Uterus (tissue), 4 donors: ENCODE measurements at places on chromosomes 2 and 18. TPM values are rescaled to one million over a fixed set of nuclear protein-coding genes. Genes with fewer than 3 reads are reported as not detected.
A peak's percentile ranks its signal among the peaks of the same experiment; 100 is the strongest.

BCL2L11 gene
- 21.8 TPM for total RNA-seq

COL6A3 gene
- total RNA-seq = 1,719 TPM

C2orf80 gene
- not detected for total RNA-seq

NR4A2 gene
- total RNA-seq = 1.3 TPM

- no peaks in the 10 kb centered on the region for H3K36me3 ChIP-seq
- DNase-seq = no peak
- H3K4me3 ChIP-seq = no peak overlapping the region
- H3K27me3 ChIP-seq = no peaks in the 10 kb centered on the region
- no peak overlapping the region for H3K27ac ChIP-seq
Observed at GRCh38 chr2:153971855-153972254, 100.1 kb downstream of the GALNT13 start.

DNA sequence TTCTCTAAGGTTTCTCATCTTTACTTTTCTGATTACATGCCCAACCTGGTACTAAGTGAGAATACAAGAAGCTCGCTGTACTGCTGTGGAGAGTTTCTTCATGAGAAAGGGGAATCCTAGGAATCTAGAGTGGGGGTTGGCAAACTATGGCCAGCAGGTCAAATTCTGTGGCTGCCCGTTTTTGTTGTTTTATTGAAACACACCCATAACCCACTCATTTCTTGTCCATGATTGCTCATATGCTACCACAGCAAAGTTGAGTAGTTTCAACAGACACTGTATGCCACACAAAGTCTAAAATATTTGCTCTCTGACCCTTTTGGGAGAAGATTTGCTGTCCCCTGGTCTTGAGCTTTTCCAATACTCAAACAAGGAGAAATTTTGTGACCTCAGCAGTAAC lies 58.8 kb downstream of the C2orf74 start:
- H3K27me3 ChIP-seq = no peaks in the 10 kb centered on the region
- H3K36me3 ChIP-seq = no peaks in the 10 kb centered on the region
- H3K27ac ChIP-seq = no peak overlapping the region
- no peak for DNase-seq

- no peak overlapping the region for H3K4me3 ChIP-seq
- no peak for DNase-seq
- no peaks in the 10 kb centered on the region for H3K36me3 ChIP-seq
Observed at GRCh38 chr2:5482929-5483331, 209.3 kb upstream of the SOX11 start.

DNA sequence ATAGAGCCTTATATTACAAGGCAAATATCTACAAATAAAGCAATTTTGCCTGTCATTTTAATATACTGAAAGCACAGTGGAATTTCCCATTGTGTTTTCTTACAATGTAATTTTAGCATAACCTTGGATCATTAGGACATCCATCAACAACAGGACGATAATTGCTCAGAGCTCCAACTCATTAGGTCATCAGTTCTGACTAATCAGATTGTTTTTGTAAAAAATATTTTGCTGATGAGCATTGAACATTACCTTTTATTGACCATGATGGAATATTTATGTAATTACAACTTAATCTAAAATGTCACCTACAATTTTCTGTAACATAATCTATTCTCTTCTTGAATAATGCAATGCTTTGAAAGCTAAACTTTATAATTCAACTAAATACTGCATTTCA lies 215.3 kb upstream of the DSEL start:
- H3K27me3 ChIP-seq = no peaks in the 10 kb centered on the region
- no peak overlapping the region for H3K4me3 ChIP-seq
- no peaks in the 10 kb centered on the region for H3K4me1 ChIP-seq
- H3K27ac ChIP-seq = no peak overlapping the region
- no peak for DNase-seq

DNA sequence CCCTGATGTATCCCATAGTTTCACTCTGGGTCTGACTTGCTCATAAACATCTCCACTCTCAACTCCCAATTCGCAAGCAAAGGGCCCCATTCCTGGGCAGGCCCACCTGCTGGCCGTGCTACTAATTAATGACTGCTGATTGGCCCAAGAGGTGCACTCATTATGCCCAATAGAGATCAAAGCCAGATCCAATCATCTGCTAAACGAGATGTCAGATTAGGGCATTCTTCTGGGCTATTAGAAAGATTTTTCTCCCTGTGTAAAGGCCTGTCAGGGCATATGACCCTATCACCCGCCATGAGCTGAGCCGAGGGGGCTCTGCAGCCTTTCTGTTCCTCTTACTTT lies 103.4 kb upstream of the HAAO start:
- no peaks in the 10 kb centered on the region for H3K36me3 ChIP-seq
- H3K27ac ChIP-seq = no peak overlapping the region
- no peaks in the 10 kb centered on the region for H3K27me3 ChIP-seq
- peak; percentile 7 for DNase-seq
- no peaks in the 10 kb centered on the region for H3K4me1 ChIP-seq

DNA sequence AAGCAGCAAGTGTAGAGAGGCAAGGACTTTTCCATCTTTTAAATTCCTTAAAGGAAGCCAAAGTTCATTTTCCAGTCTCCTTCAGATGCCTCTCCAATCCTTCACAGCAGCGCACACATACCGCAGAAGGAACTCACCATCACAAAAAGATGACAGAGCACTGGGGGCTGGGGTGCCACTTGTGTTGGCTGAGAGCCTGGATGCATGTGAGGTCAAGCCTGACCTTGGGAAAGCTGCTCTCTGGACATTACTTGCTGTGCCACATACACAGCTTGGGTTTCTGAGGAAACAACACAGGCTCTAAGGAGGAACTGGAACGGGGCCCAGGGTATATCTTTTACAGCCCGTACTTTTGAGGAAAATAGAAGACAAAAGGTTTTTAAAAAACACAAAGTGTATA lies 364.3 kb upstream of the MEX3C start:
- no peaks in the 10 kb centered on the region for H3K4me1 ChIP-seq
- no peak for DNase-seq
- H3K27ac ChIP-seq = no peak overlapping the region
- H3K36me3 ChIP-seq = no peaks in the 10 kb centered on the region
- no peaks in the 10 kb centered on the region for H3K27me3 ChIP-seq

- no peak for DNase-seq
- H3K27me3 ChIP-seq = no peaks in the 10 kb centered on the region
- H3K36me3 ChIP-seq = no peaks in the 10 kb centered on the region
- no peaks in the 10 kb centered on the region for H3K4me1 ChIP-seq
- H3K27ac ChIP-seq = no peak overlapping the region
- no peak overlapping the region for H3K4me3 ChIP-seq
Observed at GRCh38 chr2:233280114-233280693, 27.4 kb upstream of the SAG start.

- H3K27ac ChIP-seq = no peak overlapping the region
- no peaks in the 10 kb centered on the region for H3K27me3 ChIP-seq
- DNase-seq = no peak
- no peak overlapping the region for H3K4me3 ChIP-seq
- H3K36me3 ChIP-seq = no peaks in the 10 kb centered on the region
- peaks cover 4% of the 10 kb centered on the region for H3K4me1 ChIP-seq
Observed at GRCh38 chr2:181658444-181658843, 1.5 kb upstream of the CERKL start.

DNA sequence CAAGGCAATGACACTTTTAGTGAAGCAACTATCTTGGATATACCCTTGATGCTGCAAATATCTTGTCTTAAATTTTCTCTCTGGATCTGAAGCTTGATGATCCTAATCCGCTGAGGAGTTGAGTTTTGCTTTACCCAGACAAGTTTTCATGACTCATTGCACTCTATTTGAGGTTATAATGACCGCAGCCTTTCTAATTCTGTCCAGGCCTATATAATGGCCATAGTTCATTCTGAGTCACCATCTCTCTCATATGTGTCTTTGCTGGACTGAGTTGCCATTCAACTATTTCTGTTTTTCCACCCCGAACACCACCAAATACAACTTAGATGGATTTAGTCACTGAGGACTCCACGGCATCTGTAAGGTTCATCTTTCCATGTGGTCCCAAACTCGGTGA lies 802.1 kb upstream of the FAM98A start:
- H3K27ac ChIP-seq = no peak overlapping the region
- DNase-seq = no peak
- no peaks in the 10 kb centered on the region for H3K36me3 ChIP-seq
- H3K27me3 ChIP-seq = no peaks in the 10 kb centered on the region
- H3K4me1 ChIP-seq = no peaks in the 10 kb centered on the region

GRCh38 chr2:231383416-231384108 lies 11.9 kb upstream of the B3GNT7 start:
- H3K36me3 ChIP-seq = no peaks in the 10 kb centered on the region
- H3K27me3 ChIP-seq = no peaks in the 10 kb centered on the region
- H3K4me3 ChIP-seq = no peak overlapping the region
- no peak for DNase-seq

GRCh38 chr2:239762655-239763269 lies 262.4 kb downstream of the NDUFA10 start:
- H3K27ac ChIP-seq = no peak overlapping the region
- H3K27me3 ChIP-seq = no peaks in the 10 kb centered on the region
- no peak overlapping the region for H3K4me3 ChIP-seq
- H3K4me1 ChIP-seq = no peaks in the 10 kb centered on the region

DNA sequence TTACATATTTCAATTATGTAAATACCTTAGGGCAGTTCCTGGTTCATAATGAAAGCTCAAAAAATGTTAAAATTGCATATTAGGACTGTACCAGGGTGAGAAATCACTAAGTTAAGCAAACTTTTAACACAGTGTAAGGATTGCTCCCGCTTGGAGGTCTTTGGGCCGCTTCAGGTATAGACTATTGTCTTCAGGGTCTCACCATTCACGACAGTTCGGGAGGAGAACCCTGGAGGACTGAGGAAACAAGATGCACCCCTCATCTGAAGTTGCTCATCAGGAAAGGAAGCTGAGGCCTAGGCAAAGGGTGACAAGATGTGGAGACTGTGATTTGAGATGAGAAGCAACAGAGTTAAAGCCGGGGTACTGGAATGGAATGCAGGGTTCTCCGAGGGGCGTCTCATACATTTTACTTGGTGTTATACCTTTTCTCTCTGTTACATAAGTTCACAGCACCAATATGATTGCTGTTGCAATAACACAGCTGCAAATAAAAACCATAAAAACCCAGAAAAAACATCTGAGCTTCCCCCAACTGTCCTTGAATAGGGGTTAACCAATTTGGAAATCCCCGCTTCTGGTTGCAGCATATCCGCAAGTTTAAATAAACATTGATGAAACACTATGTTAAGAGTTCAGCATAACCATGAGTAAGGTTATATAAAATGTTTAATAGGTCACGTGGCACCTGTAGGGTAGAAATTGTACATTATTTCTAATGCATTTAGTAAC lies 40.1 kb downstream of the FBXO48 start:
- H3K4me3 ChIP-seq = no peak overlapping the region
- H3K27ac ChIP-seq = no peak overlapping the region
- no peaks in the 10 kb centered on the region for H3K4me1 ChIP-seq
- no peaks in the 10 kb centered on the region for H3K36me3 ChIP-seq
- no peak for DNase-seq

DNA sequence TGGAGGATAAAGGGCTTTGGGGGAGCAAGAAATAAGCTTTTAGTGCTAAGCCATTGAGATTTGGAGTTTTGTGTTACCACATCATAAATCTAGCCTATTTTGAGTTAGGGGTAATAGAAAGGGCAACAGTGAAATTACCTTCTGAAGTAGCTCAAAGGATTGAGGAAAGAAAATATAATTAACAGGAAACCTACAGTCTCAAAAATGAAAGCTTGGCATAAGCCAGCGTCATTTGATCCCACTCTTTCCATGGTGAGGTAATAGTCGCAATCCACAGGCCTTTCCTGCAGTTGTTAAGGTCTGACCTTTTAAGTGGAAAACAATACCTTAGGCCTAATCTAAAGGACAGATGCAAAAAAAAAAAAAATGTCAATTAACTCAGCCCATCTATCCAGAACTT lies 182.7 kb downstream of the UXS1 start:
- H3K27ac ChIP-seq = no peak overlapping the region
- H3K4me1 ChIP-seq = no peaks in the 10 kb centered on the region
- no peak for DNase-seq
- no peak overlapping the region for H3K4me3 ChIP-seq
- no peaks in the 10 kb centered on the region for H3K36me3 ChIP-seq
- H3K27me3 ChIP-seq = no peaks in the 10 kb centered on the region

DNA sequence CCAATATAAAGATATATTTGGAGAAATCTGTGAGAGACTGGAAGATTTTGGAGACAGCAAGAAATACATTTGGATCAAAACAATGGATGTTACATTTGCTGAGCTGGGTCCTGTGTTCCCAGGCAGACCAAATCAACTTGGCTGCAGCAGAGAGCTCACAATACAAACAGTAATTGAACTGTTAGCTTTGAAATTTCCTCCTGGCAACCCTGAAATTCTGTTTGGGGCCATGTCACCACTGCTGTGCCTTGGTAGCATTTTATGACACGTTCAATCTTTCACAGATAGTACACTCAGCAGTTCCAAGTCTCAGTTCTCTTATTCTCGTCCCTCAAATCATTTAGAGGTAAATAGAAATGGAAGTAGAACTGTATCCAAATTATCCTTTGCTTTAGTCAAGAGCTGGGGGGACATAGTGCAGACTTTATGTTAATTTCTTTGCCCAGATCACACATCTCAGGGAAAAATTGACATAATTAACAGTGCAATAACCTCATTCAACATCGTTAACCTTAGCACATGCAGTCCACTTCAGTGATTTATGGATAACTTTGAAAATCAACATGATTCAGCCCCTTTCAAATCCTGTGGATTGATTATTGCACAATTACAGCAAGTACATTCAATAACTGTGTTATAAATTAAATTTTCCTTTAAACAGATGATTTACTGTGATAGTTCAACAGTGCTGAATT lies 277.4 kb upstream of the MC4R start:
- H3K27me3 ChIP-seq = no peaks in the 10 kb centered on the region
- no peaks in the 10 kb centered on the region for H3K4me1 ChIP-seq
- no peak for DNase-seq
- H3K4me3 ChIP-seq = no peak overlapping the region
- H3K27ac ChIP-seq = no peak overlapping the region
- no peaks in the 10 kb centered on the region for H3K36me3 ChIP-seq

- H3K4me1 ChIP-seq = peaks cover 7% of the 10 kb centered on the region
- no peak overlapping the region for H3K4me3 ChIP-seq
- no peaks in the 10 kb centered on the region for H3K36me3 ChIP-seq
- H3K27me3 ChIP-seq = no peaks in the 10 kb centered on the region
- peak overlapping the region; percentile 87 for H3K27ac ChIP-seq
- no peak for DNase-seq
Observed at GRCh38 chr2:42878581-42878980, 86.2 kb upstream of the HAAO start.

DNA sequence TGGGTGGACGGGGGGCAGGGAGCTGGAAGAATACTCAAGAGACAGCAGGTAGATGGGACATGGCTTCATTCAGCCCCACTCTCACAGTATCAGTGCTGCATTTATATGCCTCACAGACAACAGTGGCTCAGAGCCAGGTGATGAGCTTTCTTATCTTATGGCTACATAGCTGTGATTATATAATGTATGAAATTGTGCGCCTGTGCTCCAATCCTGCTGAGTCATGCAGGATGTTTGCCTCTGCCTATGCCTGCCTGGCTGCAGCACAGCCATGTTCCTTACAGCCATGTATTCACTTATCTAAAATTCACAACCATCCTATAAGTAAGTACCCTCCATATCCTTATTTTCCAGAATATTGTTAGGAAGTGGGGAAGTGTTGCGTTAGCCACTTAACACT lies 37.7 kb upstream of the RNF103 start:
- no peak overlapping the region for H3K4me3 ChIP-seq
- DNase-seq = no peak
- no peaks in the 10 kb centered on the region for H3K36me3 ChIP-seq
- no peaks in the 10 kb centered on the region for H3K4me1 ChIP-seq
- H3K27me3 ChIP-seq = no peaks in the 10 kb centered on the region
- no peak overlapping the region for H3K27ac ChIP-seq
